Activated CD8-positive, alpha-beta T cell treated with anti-CD3 and anti-CD28 coated beads for 36 hours (primary cell): ENCODE measurements at places on chromosomes 2 and 18.

GRCh38 chr2:42914314-42914713 lies 121.9 kb upstream of the HAAO start:
- DNase-seq, result no peak

- DNase-seq, result peak; percentile 4
Measured at GRCh38 chr2:68319398-68320117, at the start of gene CNRIP1. Gene CNRIP1, minus strand, starts transcription at chr2:68319949. Its CDS starts 549 bp downstream, at chr2:68319400.

GRCh38 chr2:179770029-179770428 lies 91.4 kb downstream of the ZNF385B start:
- DNase-seq, result no peak

DNA sequence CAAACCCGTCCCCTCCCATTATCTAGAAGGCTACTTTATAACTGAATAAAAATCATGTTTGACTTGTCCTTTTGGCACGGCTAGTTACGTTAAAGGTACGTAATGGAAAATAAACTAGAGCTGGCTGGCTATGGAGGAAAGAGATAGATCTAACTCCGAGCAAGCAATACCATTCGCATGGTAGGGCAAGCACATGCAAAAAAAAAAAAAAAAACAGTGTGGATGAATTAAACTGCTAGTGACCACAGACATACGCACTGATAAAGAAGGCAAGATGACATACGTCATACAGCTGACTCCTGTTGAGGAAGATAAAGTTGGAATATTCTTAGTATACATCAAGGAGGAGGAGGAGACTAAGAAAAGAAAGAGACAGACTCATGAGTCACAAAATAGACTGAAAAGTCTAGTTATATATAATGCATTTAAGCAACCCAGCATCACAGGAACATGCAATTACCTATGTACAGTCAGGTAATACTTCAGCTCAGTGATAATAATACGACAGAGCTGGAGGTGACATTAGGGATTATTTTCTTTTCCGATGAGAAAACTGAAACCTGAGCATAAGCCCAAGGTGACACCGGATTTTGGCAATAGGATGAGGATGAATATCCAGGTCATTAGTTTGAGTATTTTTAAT lies 37.9 kb upstream of the NARS1 start:
- no peak for DNase-seq

DNA sequence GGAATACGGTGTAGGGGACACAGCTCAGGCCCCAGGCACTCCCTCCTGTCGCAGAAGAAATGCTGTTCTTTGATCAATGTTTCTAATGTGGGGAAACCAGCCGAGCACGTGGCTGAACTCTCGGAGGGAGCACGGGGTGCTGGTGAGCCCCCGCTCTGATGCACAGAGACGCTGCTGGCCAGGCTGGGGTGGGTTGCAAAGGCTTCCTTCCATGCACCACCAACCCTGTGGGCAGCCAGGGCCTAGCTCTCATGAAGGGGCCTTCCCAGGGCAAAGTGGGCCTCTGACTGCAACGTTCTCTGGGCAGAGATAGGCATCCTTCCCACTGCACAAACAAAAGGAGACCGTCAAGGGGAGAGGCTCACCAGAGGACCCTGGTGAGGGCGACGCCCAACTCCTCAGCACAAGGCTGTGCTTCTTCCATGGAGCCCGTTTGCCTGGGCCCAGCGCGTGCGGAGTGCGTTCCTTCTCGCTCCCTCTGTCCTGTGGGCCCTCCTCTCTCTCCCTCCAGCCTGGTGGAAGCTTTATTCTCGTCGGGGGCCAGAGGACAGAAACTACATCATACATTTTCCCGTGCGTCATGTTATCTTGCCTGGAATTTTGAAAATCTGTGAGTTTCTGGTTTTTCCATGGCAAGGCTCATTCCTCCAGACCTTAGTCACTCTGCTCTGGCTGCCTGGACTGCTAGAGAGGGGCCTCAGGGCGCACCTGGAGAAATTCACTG lies 61.1 kb upstream of the SP3 start:
- DNase-seq, result no peak

DNA sequence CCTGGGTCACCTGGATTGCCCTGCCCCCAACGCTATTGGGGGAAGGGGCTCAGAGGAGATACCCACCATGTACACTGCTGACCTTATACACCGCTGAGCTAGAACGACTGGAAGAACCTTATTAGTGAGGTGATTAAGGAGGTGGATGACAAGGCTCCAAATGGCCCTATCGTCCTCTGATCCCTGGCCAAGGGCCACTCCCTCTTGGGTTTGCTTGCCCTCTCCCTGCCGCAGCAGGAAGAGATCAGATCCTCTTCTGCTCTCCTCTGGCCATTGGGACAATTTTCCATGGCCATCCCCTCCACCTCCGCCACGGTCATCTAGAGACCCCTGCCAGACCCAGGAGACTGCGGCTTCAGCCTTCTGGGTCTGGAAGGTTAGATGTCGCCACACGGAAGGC lies 1.2 kb downstream of the ZNF514 start:
- DNase-seq, result no peak

GRCh38 chr18:4755848-4756247 lies 300.7 kb upstream of the DLGAP1 start:
- no peak for DNase-seq

GRCh38 chr2:193693758-193694157 lies 1499.0 kb upstream of the TMEFF2 start:
- DNase-seq, result no peak

DNA sequence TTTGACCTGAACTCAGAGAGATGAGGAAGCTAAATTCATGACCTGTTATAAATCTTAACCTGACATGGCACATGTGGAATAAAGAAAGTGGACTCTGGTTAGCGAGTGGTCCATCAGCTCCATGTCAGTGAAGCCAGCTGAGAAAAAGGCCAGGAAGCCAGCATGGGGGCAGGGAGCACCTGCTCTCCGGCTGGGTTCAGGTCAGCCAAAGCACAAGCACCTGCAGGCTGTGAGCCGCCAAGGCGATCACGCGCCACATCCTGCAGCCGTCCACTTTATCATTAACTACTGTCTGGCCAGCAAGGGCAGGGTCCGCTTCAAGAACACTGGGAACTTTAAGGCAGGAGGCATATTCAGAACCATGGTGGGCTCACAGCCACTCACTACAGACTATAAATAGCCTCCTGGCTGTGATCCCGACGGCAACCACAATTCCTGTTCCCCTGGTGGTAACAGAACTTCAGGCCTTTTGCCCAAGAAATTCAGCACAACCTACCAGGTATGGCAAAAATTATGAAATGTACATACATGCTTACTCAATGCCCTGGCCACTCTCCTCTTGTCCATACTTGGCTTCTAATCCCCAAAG lies 35.5 kb downstream of the ACVR1 start:
- DNase-seq, result no peak
